ENCODE measurements at places on chromosomes 7 and 10. TPM values are rescaled to one million over a fixed set of nuclear protein-coding genes. Genes with fewer than 3 reads are reported as not detected.

The CRYGN gene
- 3.5 TPM for polyA plus RNA-seq

The INA gene
- 1.5 TPM for polyA plus RNA-seq

The POLR2J gene
- polyA plus RNA-seq = 29.6 TPM

The FKBP6 gene
- 0.17 TPM for polyA plus RNA-seq

The CPA4 gene
- 0.34 TPM for polyA plus RNA-seq

The ST8SIA6 gene
- 0.95 TPM for polyA plus RNA-seq

- no peak for DNase-seq
Observed at GRCh38 chr10:132264966-132265889, 42.5 kb downstream of the STK32C start.

GRCh38 chr10:122986335-122986734, 6.1 kb downstream of the PSTK start:
- no peak for DNase-seq

- DNase-seq = no peak
Observed at GRCh38 chr7:94666879-94667587, 11.1 kb upstream of the SGCE start.

DNA sequence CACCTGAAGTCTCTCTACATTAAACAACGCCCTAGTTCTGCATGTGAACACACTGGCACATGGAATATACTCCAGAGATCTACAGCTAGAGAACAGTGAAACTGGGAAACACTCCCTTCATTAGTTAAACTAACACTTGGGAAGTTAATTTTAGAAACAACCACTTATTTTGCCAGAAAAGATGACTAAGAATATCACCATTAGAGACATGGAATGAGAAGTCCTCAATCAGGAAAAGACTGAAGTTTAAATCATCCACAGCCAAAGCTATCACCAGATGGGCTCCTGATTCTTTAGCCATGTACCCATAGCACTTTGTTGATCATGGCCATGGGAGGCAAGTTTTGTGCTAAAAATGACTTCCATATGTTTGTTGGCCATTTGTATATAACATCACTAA, 719.5 kb downstream of the KCNMA1 start:
- no peak for DNase-seq

DNA sequence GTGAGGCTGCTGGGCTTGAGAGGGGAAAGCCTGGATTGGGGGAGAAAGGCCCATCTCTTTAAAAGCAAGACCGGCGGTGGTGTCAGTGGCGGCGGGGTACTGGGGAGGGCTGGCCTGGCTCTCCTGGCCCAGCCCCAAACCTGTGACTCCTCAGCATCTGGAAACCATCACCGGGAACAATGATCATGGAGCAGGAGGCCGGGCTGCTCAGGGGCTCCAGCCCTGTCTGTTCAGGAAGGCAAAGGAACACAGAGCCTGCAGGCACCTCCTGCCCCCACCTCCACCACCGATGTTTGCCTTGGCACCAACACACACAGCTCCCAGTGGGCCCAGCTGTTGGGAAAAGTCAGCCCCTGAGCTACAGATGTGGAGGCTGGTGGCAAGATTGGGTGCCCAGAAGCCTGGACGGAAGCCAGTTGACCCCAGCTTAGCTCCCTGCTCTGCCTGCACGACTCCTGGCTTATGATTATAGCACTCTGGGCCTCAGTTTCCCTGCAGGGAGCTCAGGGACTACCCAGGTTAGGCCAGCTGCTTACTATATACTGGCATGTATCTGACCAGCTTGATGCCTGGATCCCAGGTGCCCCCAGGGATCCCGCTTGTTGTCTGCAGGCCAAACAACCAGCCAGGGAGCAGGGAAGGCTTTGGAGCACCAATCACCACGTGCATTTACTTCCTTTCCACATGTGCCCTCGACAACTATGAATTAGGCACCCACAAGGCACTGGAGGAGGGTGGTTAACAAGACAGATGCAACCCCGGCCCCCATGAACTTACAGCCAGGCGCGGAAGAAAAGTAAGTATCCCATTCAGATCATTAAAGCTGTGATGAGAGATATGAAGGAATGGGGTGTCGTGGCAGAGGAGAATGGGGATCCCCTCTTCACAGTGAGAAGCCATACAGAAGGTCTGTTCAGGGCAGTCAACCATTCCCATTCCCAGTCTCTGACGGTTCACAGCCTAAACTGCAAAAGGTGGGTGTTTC, 37.3 kb downstream of the ZCCHC24 start:
- no peak for DNase-seq

- DNase-seq = no peak
Observed at GRCh38 chr7:6398943-6399342, 48.8 kb downstream of the DAGLB start.

DNA sequence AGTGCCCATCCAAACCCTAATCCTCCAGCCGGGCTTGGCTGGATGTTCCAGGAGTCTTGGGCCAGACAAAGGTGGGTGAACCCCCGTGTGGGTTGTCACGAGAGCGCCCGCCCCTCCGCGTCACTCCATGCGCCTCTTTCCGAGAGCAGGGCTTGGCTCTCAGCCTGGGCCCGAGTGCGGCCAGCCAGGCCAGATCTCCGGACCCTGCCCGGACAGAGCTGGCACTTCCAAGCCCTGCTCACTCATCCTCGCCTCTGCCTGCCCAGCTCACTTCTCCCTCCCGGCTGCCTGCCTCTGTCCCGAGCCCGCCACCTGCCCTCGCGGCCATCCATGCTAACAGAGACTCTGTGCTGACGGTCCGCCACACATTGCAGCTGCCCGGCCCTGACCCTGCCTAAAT, 34.6 kb downstream of the AGAP3 start:
- no peak for DNase-seq

GRCh38 chr10:100826983-100827818, 81.8 kb downstream of the PAX2 start:
- no peak for DNase-seq

DNA sequence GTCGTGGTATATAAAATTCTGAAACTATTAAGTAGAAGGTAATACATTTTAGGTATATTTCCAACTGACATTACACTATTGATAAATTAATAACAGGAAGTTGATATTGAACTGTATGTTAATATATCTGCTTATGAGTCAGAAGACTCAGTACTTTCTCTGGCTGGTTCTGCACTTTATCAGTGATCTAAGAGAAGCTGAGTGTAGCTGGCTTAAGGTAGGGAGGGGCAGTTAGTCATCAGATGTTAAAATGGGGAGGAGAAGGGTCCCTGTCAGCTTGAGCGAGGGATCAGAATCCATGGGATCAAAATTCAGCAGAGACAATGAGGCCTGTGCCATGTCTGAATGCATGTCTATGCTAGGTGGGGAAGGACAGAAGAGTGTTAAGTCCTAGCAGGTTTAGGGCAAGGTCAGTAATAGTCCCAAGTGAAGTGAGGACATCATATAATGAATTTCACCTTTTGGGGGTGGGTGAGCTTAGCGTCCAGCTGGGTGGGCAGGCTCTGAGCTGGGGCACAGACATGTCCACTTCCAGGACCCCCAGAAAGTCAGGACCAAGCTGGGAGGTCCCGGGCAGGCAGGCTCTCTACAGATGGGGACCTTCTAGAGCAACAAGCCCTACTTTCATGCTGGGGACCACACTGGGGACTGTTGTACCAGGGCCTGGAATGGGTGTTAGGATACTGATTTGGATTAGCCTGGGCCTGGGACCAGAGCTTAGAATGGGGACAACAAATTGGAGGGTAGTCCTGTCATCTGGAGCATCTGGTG, 82.9 kb downstream of the WDFY4 start:
- no peak for DNase-seq

GRCh38 chr10:30931094-30931493, 100.6 kb downstream of the ZNF438 start:
- no peak for DNase-seq

Measured in left renal pelvis (tissue), 4 donors.